Fibroblast of lung (primary cell): ENCODE measurements at places on chromosomes 4 and X. TPM values are rescaled to one million over a fixed set of nuclear protein-coding genes. Genes with fewer than 3 reads are reported as not detected.

DNA sequence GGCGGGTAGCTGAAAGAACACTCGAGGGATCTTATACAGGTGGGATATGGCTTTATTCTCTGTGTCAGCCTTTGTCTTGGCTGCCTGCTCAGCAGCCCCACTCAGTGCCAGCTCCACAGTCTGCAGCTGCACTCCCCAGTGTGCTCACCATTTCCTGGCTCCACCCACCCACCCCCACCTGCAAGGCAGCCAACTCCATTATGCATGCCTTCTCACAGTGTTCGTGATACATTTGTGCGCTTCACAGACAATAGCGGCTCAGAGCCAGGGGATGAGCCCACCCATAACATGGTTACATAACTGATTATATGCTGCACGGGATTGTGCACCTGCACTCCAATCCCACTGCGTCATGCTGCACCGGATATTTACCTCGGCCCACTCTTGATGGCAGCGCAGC, 8.8 kb upstream of the TMEM128 start:
- no peak for DNase-seq

Gene SPP1
- 0.17 and 0.26 TPM in 2 replicates for total RNA-seq

- peak; percentile 99 for DNase-seq
Observed at GRCh38 chr4:165580351-165580905, 201.6 kb downstream of the CPE start.

- no peak for DNase-seq
Observed at GRCh38 chr4:38866973-38867477, 581 bp upstream of the FAM114A1 start.

- DNase-seq, result no peak
Observed at GRCh38 chrX:50635817-50636365, 165.3 kb upstream of the DGKK start.

Gene NAP1L3
- 1.3 and 5.0 TPM in 2 replicates for total RNA-seq

GRCh38 chr4:121676345-121677075, 20.3 kb downstream of the ANXA5 start:
- no peak for DNase-seq

Gene MAGT1
- 156 and 211 TPM in 2 replicates for total RNA-seq

DNA sequence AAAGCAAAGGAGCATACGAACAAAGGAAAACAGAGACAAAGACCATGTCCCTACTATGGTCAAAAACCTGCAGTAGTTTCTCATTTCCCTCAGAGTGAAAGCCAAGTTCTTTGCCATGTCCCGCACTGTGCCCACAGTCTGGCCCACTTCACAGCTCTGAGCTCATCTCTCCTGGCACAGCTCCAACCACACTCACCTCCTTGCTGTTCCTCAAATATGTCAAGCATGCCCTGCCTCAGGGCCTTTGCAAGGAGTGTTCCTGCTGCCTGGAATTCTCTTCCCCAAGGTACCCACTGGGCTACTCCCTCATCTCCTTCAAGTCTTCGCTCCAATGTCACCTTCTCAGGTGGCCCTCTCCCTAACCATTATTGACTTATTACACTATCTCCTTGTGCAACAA, 72.1 kb downstream of the COX18 start:
- DNase-seq, result peak; percentile 64

Gene DRD5
- total RNA-seq, result not detected in 2 replicates

Gene ADH1B
- total RNA-seq, result 364 and 844 TPM in 2 replicates

DNA sequence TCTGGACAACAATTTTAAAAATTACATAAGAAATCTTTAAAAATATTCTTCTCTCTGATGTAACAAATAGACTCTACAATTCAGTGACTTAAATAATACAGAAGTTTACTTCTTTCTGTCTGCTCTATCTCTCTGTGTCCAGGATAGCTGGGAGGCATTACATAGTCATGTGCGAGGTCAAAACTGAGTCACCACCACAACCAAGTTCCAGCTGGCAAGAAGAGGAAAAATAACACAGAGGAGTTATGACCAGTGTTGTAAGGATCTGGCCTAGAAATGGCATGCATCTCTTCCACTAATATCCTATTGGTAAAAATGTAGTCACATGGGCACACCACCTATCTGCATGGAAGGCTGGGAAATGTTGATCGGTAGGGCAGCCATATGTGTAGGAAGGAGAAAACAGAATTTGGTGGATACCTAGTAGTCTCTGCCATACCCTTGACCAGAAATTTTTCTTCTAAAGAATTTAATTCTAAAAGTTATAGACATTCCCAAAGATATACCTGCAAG, 39.4 kb upstream of the WDFY3 start:
- peak; percentile 86 for DNase-seq

Gene FRMD7
- under 0.01 and 0.26 TPM in 2 replicates for total RNA-seq

DNA sequence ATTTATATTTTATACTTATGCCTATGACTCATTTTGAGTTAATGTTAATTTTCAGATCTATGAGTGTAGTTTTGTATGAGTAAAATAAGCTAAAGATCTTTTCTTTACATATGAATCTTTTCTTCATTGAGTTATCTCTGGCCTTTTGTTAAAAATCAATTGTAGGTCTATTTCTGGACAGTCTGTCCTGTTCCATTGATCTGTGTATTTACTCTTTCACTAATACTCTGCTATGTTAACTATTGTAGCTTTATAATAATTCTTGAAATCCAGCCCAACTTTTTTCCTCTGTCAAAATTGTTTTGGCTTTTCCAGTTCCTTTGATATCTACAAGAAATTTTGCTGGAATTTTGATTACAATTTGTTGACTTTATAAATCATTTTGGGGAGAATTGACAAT, 177.0 kb downstream of the RBM46 start:
- DNase-seq, result no peak

GRCh38 chr4:87624698-87625097, 16.4 kb downstream of the DSPP start:
- no peak for DNase-seq

DNA sequence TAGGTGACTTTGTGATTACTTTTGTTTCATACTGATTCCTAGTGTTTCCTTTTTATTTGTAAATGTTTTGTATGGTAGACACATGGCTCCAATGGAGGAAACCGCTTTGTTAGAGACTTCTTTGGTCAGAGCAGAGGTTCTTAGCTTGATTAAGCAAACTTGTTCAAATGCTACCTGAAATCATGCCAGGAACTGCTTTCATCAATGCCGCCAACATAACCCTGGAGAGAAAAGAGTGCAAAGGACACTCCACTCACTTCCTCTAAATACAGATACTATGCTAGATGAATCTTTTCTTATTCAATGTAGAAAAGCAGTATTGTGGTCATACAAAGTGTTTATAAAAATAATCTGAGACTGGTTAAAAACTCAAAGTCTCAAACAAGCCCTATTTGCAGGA, 25.7 kb upstream of the COX7B2 start:
- no peak for DNase-seq

GRCh38 chrX:34655501-34656455, 1.3 kb downstream of the TMEM47 start:
- DNase-seq, result peak; percentile 62

- DNase-seq, result no peak
Observed at GRCh38 chr4:163523791-163524365, 29.4 kb downstream of the TMA16 start.
